ENCODE measurements at places on chromosomes 3 and 15.

DNA sequence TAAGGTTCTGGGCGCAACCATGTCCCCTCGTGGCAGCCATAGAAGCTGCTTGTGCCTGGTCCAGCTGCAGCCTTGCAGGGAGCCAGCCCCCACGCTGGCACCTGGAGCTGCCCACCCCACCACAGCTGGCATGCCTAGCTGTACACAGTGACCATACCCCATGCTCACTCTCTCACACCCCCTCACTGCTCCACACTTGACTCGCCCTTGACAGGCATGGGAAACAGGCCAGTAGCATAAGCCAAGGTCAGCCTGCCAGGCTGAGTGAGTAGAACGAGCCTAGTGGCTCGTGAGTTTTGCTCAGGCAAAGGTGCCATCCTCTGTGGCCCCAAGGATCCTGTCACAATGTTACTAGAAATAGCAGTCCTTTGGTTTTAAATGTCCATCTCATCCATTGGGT lies 52.7 kb upstream of the CADM2 start:
- no peak for DNase-seq

DNA sequence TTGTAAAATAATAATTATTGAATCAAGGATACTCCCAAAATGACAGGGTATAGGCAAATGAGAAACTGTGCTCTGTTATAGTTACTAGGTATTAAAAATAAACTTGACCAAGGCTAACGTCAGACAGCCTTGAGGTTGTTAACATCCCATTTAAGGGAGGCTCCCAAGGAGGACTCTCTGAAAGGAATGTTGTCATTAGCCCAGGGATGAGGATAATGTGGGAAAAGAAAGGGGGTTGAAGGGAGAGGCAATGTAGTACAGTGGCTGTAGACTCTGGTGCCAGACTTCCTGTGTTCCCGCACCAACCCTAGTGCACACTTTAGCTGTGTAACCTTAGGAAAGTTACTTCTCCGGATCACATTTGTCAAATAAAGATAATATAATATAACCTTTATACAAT lies 47.0 kb upstream of the RARB start:
- DNase-seq, result no peak

- DNase-seq, result no peak
Measured at GRCh38 chr3:12182687-12183441, 24.2 kb upstream of the TIMP4 start.

DNA sequence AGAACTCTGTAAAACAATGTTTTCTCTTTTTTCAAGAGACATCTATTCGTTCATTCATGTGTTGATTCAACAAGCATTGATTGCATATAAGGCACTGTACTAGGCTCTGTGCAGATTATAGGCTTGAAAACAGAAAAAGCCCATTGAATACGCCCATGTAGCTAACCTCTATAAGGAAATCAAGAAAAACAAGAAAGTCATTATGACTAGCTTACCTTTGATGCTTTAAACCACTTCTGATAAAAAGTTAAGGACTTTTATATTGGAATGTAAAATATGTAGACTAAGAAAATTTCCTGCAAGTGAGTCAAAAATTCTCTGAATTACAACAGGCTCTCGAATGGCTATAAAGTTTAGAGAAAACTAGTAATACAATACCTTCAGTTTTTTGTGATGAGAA lies 92.5 kb downstream of the BDH1 start:
- no peak for DNase-seq

GRCh38 chr15:72176159-72176558 lies 21.4 kb downstream of the GRAMD2A start:
- DNase-seq, result no peak

DNA sequence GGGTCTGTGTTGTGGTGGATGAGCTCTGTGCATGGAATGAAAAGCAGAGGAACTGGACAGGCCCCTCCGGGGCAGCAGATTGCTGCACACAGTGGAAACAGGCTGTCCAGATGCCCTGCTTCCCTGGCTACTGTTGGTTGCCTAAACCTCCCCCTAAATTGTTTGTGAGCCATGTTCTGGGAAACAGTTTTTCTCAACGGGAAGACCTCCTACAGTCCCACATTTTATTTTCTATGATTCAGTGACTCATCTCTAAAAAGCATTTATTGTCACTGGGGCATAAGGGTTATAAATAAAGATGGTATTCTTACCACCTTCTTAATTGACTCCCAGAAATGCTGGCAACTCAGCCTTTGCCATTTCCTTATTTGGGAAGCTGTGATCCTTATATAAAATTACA lies 20.3 kb upstream of the PTPN9 start:
- DNase-seq, result no peak

GRCh38 chr3:49841126-49841696 lies 15.2 kb downstream of the TRAIP start:
- DNase-seq, result no peak

- no peak for DNase-seq
Measured at GRCh38 chr3:46662771-46663551, 30.5 kb downstream of the ALS2CL start.

DNA sequence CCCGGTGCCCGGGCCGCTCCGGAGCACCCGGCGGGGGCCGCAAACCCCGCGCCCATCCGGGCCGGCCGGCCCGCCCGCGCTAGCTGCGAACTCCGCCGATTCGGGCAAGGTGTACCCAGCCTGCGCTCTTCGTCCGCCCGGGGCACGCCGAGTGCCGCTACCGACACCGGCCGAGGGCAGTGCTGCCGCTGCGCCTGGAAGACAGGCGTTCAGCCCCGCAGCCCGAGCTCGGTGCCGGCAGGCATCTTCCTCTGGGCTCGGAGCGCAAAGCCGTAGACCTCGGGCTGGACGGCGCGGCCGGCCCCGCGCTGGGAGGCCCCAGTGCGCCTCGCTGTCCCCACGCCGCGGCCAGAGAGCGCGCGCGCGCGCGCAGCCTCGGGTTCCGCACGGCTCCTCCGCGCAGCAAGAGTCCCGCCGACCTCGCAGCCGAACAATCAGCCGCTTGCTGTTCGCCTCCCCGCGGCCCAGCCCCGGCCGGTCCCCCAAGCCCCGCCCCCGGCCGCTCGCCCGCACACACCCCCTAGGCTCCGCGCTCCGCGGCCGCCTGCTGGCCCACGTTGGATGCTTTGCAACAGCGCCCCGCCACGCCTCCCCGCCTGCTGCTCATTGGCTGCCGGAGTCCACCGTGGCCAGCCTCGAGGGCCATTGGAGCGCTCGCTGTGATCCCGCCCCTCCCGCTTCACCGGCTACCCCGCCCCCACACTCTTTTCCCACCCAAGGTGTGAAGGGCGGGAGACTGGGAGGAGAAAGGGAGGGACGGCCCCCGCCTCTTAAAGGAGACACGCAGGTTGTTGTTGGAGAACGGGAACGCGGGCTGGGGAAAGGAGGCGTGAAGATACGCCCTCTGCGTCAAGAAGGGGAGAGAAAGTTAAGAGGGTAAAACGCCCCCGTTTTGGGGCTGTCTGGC lies at the start of gene LRIG1:
LRIG1 (minus strand) TSS at position 447 of the 907 bp plus-strand sequence. CDS start 615 bp downstream, outside the sequence.
- DNase-seq, result peak; percentile 63

DNA sequence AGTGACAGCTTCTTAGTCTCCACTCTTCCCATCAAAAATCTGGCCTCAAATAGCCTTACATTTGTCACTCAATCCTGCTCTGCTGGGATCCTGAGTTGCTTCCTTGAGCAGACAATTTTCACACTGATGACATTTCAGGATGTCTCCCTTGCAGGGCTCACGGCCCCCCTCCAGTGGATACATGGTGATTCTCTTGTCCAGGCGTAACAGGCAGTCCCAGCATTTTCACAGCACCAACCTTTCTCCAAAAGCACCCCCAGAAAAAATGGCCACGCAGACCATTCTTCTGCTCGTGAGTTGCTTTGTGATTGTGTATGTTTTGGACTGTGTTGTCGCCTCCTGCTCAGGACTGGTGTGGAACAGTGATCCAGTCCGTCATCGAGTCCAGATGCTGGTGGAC lies 47.4 kb upstream of the WNT7A start:
- DNase-seq, result no peak

GRCh38 chr15:75238150-75238549 lies 20.0 kb upstream of the GOLGA6C start:
- no peak for DNase-seq

GRCh38 chr3:159112724-159113123 lies 310.9 kb downstream of the MFSD1 start:
- DNase-seq, result no peak

DNA sequence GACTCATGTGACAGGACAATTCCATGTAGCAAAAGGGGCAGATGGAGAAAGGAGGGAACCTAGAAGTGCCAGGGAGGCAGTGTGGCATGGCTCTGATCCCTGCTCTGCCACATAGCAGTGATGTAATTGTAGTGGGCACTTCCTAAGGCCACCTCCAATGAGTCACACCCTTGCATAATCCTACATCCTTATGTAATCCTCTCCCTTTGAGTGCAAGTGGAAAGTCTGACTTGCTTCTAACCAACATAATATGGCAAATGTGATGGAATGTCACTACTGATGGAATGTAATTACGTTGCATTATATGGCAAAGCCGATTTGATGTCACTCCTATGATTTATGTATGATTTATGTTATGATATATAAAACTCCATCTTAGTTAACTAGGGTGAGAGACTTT lies 72.9 kb upstream of the ATP2C1 start:
- DNase-seq, result no peak

DNA sequence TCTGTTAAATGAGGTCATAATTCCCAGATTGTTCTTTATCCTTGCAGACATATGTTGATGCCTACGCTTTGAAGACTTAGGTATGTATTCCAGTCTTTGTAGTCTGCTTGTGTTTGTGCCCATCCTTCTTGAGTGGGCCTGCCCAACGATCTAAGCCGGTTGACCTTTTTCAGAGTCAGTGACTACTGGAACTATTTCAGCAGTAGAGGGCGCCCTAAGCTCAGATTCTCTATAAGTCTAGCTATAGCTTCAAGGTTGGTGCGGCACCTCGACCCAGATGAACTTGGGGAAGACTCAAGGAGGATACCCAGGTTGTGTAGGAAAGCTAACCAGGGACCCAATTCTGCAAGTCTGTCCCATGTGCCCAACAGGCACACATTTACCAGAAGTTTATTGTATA lies 228.8 kb upstream of the PPP2R3A start:
- DNase-seq, result no peak

GRCh38 chr3:16447135-16447534 lies 66.4 kb downstream of the RFTN1 start:
- DNase-seq, result no peak

DNA sequence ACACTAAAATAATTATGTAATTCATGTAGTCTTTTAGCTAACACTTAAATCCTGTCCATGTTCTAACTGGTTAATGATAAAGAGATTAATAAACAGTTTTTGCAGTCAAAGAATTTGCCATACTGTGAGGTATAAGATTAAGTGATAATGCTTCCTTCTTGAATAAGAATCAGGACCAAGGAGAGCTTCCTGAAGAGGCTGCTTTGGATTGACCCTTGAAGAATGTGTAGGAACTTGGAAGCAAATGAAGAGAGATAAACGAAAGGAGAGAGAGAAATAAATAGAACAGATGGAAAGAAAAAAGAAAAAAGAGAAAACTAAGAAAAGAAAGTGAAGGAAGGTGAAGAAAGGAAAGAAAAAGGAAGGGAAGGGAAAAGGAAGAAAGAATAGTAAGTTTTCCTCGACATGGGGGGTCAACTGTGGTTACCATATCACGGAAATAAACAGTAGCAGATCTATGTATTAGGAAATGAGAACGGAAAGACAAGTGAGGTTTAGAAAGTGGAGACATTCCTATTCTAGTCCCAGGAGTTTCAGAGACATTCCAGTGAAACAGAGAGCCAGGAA lies 539.8 kb downstream of the FGF12 start:
- no peak for DNase-seq

GRCh38 chr3:46222435-46223161 lies 14.5 kb upstream of the CCR1 start:
- DNase-seq, result no peak

- no peak for DNase-seq
Measured at GRCh38 chr15:59371458-59372351, 966 bp downstream of the MYO1E start.

- no peak for DNase-seq
Measured at GRCh38 chr3:164683489-164683888, 394.8 kb downstream of the SI start.

GRCh38 chr3:12395349-12396012 lies 88.8 kb upstream of the TSEN2 start:
- no peak for DNase-seq

GRCh38 chr15:91469632-91470567 lies 369.8 kb downstream of the SV2B start:
- DNase-seq, result no peak

Measured in DMS79 (cell line).